Inflammatory macrophage (primary cell): ENCODE measurements at places on chromosomes 2 and 18.

DNA sequence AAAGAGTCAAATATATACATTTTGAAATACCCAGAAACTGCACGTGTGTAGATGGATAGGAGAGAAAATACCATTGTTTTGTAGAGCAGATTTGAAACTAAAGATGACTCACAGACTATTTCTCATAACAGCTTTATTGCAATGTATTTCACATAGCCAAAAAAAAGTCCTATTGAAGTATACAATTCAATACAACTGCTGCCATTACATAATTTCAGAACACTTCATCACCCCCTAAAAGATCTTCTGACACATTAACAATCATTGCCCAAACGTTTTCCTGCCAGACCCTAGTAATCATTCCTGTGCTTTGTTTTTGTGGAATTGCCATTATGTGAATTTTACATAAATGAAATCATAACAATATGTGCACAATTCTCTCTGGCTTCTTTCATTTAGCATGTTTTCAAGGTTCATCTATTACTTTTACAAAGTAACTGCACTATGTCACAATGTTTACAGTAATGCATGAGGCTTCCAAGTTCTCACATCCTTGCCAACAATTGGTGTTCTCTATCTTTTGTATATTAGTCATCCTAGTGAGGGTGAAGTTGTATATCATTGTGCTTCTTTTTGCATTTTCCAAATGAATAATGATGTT, 378.6 kb upstream of the CWC22 start:
- DNase-seq = no peak

- DNase-seq = no peak
These were observed 241.7 kb upstream of the DOK6 start for GRCh38 chr18:69158944-69159343.

- DNase-seq = peak; percentile 83
These were observed 52.2 kb upstream of the CAB39 start for GRCh38 chr2:230660294-230661060.

- DNase-seq = no peak
These were observed 43.8 kb downstream of the KANSL3 start for GRCh38 chr2:96594282-96594681.

GRCh38 chr18:32049393-32050171, 31.0 kb downstream of the RNF125 start:
- peak; percentile 79 for DNase-seq

DNA sequence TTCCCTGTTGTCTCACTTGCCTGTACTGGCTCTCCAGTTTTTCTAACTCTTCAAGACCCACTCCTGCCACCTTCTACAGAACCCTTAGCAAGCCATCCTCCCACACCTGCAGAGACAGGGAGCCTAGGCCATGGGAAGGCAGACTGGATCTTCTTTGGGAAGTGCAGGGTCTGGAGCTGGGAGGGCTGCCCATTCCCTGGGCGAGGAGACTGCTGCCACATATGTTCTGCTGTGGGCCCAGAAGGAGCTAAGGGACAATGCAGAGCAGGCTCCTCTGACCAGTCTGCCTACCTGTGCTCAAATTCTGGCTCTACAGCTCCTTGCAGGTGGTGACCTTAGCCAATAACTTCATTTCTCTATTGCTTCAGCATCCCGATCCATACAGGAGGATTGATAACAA, 152.1 kb upstream of the CELF4 start:
- DNase-seq = no peak

GRCh38 chr18:58177004-58177717, 133.1 kb downstream of the NEDD4L start:
- no peak for DNase-seq

DNA sequence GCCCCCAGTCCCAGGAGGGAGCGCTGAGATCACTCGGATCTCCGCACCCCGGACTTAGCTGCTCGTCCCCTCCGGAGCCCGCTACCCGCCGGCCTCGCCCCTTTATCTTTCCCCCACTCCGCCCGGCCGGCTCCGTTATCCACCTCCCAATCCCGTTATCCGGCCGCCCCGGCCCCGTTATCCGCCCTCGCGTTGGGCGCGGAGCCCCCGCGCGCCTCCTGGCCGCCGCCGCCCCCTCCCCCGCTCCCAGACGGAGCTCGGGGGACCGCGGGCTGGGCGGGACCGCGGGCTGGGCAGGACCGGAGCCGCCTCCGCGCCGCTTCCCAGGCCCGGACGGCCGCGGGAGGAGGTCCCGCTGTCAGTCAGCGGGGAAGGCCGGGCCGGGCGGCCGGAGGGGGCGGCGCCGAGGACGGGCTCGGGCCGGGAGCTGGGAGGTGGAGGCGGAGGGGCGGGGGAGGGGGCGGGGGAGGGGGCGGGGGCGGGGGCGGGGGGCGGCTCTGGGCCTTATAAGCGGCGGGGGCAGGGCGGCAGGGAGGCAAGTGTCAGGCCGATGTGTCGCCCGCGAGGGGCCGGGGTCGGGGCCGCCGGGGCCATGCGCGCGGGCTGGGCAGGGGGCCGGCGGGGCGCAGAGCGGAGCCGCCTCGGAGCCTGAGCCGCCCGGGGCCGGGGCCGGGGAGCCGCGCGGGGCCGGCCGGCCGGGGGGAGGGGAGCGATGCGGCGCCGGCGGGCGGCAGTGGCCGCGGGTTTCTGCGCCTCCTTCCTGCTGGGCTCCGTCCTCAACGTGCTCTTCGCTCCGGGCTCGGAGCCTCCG, at the start of gene PKDCC:
PKDCC (plus strand) TSS at position 534 of the 811 bp plus-strand sequence; CDS start at position 713, 179 bp downstream.
- no peak for DNase-seq

DNA sequence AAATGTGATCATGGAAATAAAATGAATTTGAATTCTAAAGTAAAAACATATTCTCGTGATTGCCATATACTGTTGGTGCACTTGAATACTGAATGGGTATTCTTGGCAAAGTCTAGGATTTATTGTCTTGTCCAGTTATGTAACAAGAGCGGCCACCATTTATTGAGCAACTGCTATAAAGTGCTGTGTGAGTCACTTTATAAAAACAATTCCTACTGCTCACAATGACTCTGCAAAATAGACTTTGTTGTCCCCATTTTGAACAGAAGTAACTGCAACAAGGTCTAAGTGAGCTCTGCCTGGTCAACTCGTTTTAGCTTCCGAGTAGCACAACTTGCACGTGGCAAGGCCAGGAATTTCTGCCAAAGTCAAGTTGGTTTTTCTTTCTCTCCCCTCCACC, 995.6 kb upstream of the FANCL start:
- peak; percentile 19 for DNase-seq

GRCh38 chr2:8534729-8535468, 147.0 kb upstream of the ID2 start:
- DNase-seq = peak; percentile 99
